Hematopoietic multipotent progenitor cell treated with erythropoietin and hydrocortisone succinate and interleukin-3 and kit ligand, for 8 days (in vitro differentiated cells): ENCODE measurements at places on chromosomes 5 and 9.

DNA sequence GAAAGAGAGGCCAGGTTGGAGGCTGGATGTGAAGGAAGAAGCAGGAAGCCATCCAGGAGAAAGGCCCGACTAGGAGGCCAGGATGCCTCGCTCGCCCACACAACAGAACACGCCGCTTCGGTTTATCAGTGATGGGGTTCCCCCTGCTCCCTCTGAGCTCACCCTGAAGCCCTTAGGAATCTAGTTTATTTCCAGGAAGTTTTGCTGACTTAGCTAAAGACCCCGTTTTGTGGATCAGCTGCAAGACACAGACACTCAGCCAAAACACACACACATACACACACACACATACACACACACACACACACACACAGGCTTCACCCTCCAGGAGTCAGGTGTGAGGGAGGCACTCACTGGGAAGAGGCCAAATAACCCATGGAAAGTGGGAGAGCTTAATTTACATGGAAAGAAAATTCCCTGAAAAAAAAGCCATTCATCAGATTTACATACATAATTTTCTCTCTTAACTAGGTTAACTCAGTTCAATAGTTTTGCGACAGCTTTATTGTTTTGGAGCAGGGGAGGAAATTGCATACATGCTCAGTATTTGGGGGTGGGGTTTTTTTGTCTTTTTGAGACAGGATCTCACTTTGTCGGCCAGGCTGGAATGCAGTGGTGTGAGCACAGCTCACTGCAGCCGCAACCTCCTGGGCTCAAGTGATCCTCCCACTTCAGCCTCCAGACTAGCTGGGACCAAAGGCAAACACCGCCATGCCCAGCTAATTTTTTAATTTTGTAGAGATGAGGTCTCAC lies 92.7 kb upstream of the HAND1 start:
- no peak for DNase-seq

GRCh38 chr9:122180633-122181032 lies 20.9 kb downstream of the MORN5 start:
- peak; percentile 61 for DNase-seq

GRCh38 chr5:112372543-112372942 lies 46.5 kb downstream of the EPB41L4A start:
- DNase-seq: peak; percentile 6

DNA sequence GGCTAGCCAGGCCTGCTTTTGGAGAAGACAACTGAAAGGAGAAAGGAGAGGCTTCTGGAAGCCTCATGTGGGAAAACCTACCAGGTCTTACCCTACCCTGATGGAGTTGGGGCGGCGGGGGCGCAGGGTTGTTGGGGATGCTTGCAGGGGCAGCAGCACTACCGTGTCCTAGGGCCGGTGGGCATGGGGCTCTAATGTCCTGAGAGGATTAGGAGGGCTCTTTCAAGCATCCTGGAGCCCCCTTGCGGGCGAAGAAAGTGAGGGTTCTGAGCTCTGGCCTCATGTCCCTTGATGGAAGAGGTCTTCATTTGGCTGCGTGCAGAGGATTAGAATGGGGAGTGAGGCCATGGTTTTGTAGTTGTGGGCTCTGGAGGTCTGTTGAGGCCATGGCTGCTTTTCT lies 86.9 kb upstream of the PITX1 start:
- no peak for DNase-seq

DNA sequence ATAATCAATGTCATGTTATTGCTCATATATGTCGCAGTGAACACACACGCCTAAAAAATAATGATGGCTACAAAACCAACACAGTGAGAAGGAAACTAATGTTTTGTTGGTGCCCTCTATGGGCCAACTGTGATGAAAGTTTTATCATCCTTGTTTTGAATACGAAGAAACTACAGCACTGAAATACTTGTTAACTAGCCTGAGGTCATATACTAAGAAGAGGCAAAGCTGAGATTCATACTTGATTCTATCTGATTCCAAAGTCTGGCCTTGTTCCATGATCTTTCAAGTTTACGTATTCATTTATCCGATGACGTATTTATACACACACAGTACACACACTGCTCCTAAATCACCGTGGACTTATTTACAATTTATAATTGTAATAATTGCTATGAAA lies 16.1 kb upstream of the DRD1 start:
- DNase-seq: peak; percentile 10

GRCh38 chr5:158349987-158350386 lies 491.0 kb upstream of the CLINT1 start:
- no peak for DNase-seq

DNA sequence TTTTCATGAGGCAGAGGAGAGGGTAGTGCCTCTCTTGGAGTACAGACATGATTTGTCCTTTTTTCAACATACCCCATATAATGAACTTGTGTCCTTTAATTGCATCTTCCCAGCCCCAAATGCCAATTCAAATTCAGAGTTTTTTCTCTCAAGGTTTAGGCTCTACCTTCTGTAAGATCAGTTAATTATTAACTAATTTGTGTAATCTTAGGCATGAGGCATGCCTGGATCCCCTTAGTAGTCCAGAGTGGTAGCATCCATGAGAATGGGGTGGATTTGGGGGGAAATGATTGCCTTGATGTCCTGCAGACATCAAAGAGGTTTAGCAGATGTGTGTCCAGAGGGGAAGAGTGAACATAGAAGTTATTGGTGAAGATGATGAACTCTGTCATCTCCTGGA lies 533.3 kb downstream of the LRRC70 start:
- no peak for DNase-seq

DNA sequence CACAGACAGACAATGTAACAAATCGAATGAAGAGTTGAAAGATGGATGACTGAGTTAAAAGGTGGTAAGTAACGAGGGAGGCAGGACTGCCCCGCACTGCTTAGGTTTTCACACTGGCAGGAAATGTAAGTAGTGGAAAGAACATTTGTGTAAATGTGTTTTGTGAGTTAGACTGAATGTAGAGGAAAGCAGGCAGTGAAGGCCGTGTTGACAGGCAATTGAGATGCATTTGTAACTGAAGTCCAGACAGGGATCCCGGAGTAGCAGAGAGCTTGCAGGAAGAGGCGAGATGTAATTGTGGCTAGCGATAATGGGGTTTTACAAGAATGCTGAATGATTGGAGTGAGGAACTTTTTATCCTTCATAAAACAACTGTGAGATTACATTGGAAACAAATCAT lies 20.0 kb upstream of the SH3PXD2B start:
- no peak for DNase-seq

GRCh38 chr5:67807439-67807888 lies 408.1 kb upstream of the PIK3R1 start:
- no peak for DNase-seq

DNA sequence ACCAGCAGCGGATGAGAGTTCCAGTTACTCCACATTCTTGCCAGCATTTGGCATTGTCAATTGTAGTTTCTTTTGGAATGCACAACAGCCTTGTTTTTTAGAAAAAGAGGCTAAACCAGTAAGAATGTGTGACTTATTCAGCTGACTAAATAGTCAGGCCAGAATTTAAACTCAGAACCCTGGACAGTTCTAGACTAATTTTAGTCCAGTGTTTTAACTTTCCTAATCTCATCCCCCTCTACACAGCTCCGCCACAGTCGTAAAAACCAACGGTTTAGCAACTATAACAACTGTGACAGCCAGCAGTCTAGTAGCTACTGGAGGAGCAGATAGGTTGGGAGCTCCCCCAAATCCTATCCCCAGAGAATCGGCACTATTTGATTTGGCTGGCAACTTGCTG lies 103.7 kb downstream of the FOXD1 start:
- DNase-seq: no peak

GRCh38 chr9:82091100-82091499 lies 102.5 kb downstream of the SPATA31D1 start:
- no peak for DNase-seq
